Progenitor cell of endocrine pancreas (in vitro differentiated cells): ENCODE measurements at places on chromosomes 1 and 21. TPM values are rescaled to one million over a fixed set of nuclear protein-coding genes. Genes with fewer than 3 reads are reported as not detected.

- no peak for DNase-seq
- H3K27me3 ChIP-seq, result peaks cover 39% of the 10 kb centered on the region
- H3K4me1 ChIP-seq, result peaks cover 24% of the 10 kb centered on the region
- peak overlapping the region; percentile 93 for H3K4me3 ChIP-seq
- H3K27ac ChIP-seq, result no peak overlapping the region
Observed at GRCh38 chr1:220526294-220526693, 1.6 kb upstream of the MARK1 start.

DNA sequence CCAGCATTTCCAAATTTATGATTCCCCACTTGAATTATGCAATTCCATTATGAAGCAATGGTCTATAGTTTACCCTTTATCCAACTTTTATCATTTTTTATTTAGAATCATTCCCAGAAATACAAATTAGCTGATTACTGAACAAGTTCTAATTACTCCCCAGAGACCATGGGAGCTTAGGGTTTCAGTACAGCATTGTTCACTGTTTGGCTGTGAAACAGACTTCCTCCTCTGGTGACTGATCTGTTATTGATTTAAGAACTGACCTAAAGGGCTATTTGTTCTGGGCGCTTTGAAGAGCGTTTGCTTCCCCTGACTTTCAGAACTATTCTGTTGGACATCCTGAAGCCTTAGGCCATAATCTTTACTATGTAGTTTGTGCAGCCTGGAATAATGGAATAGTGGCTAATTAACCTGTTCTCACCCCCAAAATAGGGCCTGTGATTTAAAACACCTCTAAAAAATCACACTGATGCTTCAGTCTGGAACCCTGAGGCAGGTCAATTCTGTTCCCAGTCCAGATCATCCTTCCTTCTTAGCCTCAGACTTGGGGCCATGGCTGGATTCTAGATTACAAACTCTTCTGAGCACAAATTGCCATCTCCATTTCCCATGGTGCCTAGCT, 58.7 kb downstream of the ALG14 start:
- peak overlapping the region; percentile 92 for H3K27ac ChIP-seq
- DNase-seq, result no peak
- no peaks in the 10 kb centered on the region for H3K27me3 ChIP-seq

DNA sequence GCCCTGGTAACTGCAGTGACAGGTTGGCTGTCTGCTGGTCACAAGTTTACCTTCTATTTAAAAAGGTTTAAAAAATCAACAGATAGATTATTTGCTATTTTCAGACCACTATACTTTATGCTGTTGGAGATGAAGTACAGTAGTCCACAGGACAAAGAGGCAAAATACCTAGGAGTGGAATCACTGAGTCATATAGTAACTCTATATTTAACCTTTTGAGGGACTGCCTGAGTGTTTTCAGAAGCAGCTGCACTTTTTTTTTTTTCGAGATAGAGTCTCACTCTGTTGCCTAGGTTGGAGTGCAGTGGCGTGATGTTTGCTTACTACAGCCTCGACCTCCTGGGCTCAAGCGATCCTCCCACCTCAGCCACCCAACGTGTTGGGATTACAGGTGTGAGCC, 11.7 kb downstream of the CNIH4 start:
- H3K36me3 ChIP-seq, result peaks cover 36% of the 10 kb centered on the region
- no peak overlapping the region for H3K4me3 ChIP-seq
- DNase-seq, result no peak
- no peaks in the 10 kb centered on the region for H3K27me3 ChIP-seq
- H3K4me1 ChIP-seq, result no peaks in the 10 kb centered on the region

DNA sequence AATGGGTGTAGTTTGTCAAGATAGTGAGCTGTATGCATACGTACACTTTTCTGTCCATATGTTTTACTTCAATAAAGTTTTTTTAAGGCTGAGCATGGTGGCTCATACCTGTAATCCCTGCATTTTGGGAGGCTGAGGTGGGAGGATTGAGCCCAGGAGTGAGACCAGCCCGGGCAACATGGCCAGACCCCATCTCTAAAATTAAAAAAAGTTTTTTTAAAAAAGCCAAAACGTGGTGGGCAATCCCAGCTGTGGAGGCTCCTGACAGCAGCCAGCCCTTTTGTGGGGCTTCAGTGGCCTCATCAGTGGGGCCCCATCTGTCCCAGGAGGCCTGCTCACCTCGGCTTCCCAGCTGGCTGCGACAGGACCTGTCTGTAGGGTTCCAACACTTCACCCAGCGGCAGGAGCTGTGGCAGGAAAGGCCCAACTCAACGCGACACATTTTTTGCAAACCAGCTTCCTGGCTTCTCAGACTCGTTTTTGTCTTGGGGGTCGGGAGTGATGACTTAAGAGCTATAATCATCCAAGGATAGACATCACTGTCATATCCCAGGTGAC, 56.9 kb upstream of the LBR start:
- H3K27me3 ChIP-seq, result peaks cover 17% of the 10 kb centered on the region
- DNase-seq, result no peak
- H3K4me1 ChIP-seq, result peaks cover 8% of the 10 kb centered on the region
- H3K36me3 ChIP-seq, result peaks cover 1% of the 10 kb centered on the region
- no peak overlapping the region for H3K27ac ChIP-seq
- H3K4me3 ChIP-seq, result no peak overlapping the region

DNA sequence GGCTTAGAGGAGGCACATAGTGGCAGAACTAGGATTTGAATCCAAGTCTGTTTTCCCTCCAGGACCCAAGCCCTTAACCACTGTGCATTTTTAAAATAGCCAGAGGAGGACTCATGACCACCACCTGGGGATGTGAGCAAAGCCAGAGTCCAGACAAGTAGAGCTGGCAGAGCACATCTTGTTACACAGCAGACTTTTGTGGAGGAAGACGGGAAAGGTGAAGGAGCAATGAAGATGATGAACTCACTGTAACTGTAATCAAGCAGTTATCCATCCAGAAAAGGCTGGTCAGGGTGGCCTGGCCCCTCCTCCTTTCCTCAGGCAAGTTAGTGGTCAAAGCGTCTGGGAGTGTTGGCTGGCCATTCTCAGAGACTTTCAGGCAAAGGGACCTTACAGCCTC, 50.9 kb downstream of the SLC44A3 start:
- DNase-seq, result no peak
- no peak overlapping the region for H3K4me3 ChIP-seq
- H3K4me1 ChIP-seq, result peaks cover 12% of the 10 kb centered on the region
- H3K36me3 ChIP-seq, result peaks cover 48% of the 10 kb centered on the region
- H3K27ac ChIP-seq, result no peak overlapping the region
- no peaks in the 10 kb centered on the region for H3K27me3 ChIP-seq

GRCh38 chr1:226360106-226360746, 47.7 kb downstream of the PARP1 start:
- no peak overlapping the region for H3K27ac ChIP-seq
- no peak for DNase-seq
- H3K36me3 ChIP-seq, result peaks cover 32% of the 10 kb centered on the region
- H3K4me3 ChIP-seq, result no peak overlapping the region
- no peaks in the 10 kb centered on the region for H3K4me1 ChIP-seq
- H3K27me3 ChIP-seq, result no peaks in the 10 kb centered on the region

AADACL4 gene
- total RNA-seq, result 0.24 TPM in 2 replicates

INAVA gene
- 82.9 and 84.2 TPM in 2 replicates for total RNA-seq

- H3K27ac ChIP-seq, result no peak overlapping the region
- peaks cover 17% of the 10 kb centered on the region for H3K4me1 ChIP-seq
- H3K36me3 ChIP-seq, result peaks cover 4% of the 10 kb centered on the region
- no peak overlapping the region for H3K4me3 ChIP-seq
- no peak for DNase-seq
Observed at GRCh38 chr1:247360116-247360898, 28.6 kb upstream of the ZNF496 start.

- H3K4me3 ChIP-seq, result peak overlapping the region; percentile 78
- H3K36me3 ChIP-seq, result peaks cover 2% of the 10 kb centered on the region
- H3K4me1 ChIP-seq, result peaks cover 16% of the 10 kb centered on the region
- peaks cover 14% of the 10 kb centered on the region for H3K27me3 ChIP-seq
- DNase-seq, result peak; percentile 31
Observed at GRCh38 chr1:226736908-226737818, 1.9 kb downstream of the ITPKB start.

CELA2A gene
- not detected in 2 replicates for total RNA-seq

- no peak overlapping the region for H3K4me3 ChIP-seq
- no peak overlapping the region for H3K27ac ChIP-seq
- H3K4me1 ChIP-seq, result no peaks in the 10 kb centered on the region
- no peak for DNase-seq
- peaks cover 2% of the 10 kb centered on the region for H3K36me3 ChIP-seq
- no peaks in the 10 kb centered on the region for H3K27me3 ChIP-seq
Observed at GRCh38 chr1:43484367-43484766, 30.6 kb upstream of the HYI start.

TRIM17 gene
- 20.5 and 20.8 TPM in 2 replicates for total RNA-seq

OR2T2 gene
- not detected in 2 replicates for total RNA-seq

DNA sequence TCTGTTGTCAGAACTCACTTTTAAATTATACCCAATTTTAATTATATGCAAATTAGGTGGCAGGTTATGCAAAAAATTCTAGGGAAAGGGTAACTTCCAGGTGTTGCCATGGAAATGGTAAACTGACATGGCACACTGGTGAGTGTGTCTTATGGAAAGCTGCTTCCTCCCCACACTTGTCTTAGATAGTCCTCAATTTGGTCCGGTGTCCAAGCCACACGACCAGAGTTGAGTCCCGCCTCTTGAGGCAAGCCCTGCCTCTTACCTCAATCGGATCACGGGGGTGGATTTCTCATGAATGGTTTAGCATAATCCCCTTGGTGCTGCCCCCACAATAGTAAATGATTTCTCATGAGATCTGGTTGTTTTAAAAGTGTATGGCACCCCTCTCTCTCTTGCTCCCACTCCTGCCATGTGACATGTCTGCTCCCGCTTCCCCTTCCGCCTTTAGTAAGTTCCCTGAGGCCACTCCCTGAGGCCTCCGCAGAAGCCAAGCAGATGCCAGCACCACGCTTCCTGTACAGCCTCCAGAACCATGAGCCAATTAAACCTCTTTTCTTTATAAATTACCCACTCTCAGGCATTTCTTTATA, 74.9 kb downstream of the MATN1 start:
- H3K27ac ChIP-seq, result no peak overlapping the region
- H3K4me3 ChIP-seq, result no peak overlapping the region

- H3K4me3 ChIP-seq, result no peak overlapping the region
- H3K4me1 ChIP-seq, result peaks cover 1% of the 10 kb centered on the region
- no peak for DNase-seq
- peaks cover 61% of the 10 kb centered on the region for H3K27me3 ChIP-seq
Observed at GRCh38 chr1:229857585-229857984, 209.5 kb upstream of the GALNT2 start.

- no peak overlapping the region for H3K27ac ChIP-seq
- no peak for DNase-seq
- H3K4me3 ChIP-seq, result no peak overlapping the region
- H3K4me1 ChIP-seq, result peaks cover 3% of the 10 kb centered on the region
- H3K27me3 ChIP-seq, result no peaks in the 10 kb centered on the region
Observed at GRCh38 chr1:12709091-12709491, 6.8 kb upstream of the AADACL3 start.

GRCh38 chr1:193841857-193842256, 655.4 kb upstream of the B3GALT2 start:
- no peaks in the 10 kb centered on the region for H3K27me3 ChIP-seq
- no peak overlapping the region for H3K4me3 ChIP-seq
- H3K4me1 ChIP-seq, result no peaks in the 10 kb centered on the region
- H3K27ac ChIP-seq, result no peak overlapping the region
- no peaks in the 10 kb centered on the region for H3K36me3 ChIP-seq

SLC44A5 gene
- total RNA-seq, result 8.8 and 9.5 TPM in 2 replicates

DNA sequence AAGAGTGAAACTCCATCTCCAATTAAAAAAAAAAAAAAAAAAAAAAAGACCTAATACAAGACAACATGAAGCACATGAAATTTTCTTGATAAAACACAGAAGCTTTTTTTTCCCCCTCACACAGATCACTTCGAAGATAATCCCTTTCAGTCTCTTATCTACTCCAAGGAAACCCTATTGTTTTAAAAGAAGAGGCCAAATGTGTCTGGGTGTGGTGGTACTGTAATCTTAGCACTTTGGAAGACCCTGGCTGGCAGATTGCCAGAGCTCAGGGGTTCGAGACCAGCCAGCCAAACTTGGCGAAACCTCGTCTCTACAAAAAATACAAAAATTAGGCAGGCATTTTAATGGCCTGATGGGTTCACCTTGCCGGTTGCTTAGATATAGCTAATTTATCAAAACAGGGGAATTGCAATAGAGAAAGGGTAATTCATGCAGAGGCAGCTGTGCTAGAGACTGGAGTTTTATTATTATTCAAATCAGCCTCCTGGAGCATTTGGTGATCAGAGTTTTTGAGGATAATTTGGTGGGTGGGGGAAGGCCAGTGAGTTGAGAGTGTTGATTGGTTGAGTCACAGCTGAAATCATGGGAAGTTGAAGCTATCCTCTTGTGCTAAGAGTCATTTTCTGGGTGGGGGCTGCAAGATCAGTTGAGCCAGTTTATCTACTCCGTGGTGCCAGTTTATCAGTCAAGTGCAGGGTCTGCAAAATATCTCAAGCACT, 62.5 kb downstream of the SLC16A1 start:
- no peak overlapping the region for H3K27ac ChIP-seq
- H3K4me3 ChIP-seq, result no peak overlapping the region
- no peak for DNase-seq
- no peaks in the 10 kb centered on the region for H3K4me1 ChIP-seq
- no peaks in the 10 kb centered on the region for H3K27me3 ChIP-seq
- peaks cover 13% of the 10 kb centered on the region for H3K36me3 ChIP-seq

USP16 gene
- total RNA-seq, result 32.5 and 33.9 TPM in 2 replicates

DNA sequence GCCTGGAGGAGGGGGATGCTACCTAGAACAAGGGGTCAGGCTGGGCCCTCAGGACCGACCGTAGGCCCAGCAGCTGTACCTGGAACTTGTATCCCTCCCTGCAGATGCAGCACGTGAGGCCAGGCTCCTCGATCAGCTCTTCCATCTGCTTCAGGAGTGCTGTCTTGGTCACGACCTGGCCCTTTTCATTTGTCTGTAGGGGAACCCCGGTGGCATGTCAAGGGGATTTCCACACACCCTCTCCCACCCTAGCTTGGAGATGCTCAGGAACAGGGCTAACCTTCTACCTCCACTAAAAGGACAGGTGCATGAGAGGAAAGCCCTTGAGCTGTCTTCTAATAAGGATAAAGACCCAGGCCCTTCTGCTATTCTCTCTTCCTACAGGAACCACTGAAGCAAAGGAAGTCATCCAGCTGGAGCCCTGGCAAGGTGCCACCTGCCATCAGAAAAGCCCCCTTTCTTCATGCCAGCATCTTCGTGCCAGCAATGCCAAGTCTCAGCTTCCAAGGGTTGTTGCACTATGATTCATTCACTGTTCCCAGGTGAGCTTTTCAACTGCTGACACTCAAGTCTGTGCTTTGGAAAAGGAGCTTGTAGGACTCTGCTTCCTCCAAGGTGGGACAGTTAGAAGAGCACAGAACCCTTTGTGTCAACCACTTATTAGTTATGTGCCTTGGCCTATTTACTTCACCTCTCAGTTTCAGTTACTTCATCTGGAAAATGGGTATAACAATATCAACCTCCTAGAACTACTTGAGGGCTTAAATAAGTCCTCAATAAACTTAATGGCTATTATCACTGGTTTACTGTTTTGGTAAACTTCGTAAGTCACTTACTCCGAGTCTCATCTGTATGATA, 122.1 kb downstream of the UBR4 start:
- no peak overlapping the region for H3K27ac ChIP-seq
- DNase-seq, result no peak
- H3K4me1 ChIP-seq, result peaks cover 2% of the 10 kb centered on the region
- no peak overlapping the region for H3K4me3 ChIP-seq

- H3K27me3 ChIP-seq, result peaks cover 3% of the 10 kb centered on the region
- no peak overlapping the region for H3K27ac ChIP-seq
- no peaks in the 10 kb centered on the region for H3K36me3 ChIP-seq
- H3K4me3 ChIP-seq, result no peak overlapping the region
Observed at GRCh38 chr1:200526709-200527612, 93.6 kb downstream of the KIF14 start.

GRCh38 chr1:218804014-218804785, 369.5 kb upstream of the LYPLAL1 start:
- no peaks in the 10 kb centered on the region for H3K4me1 ChIP-seq
- no peak overlapping the region for H3K4me3 ChIP-seq
- DNase-seq, result no peak
- H3K36me3 ChIP-seq, result no peaks in the 10 kb centered on the region
